ENCODE measurements at places on chromosomes 16 and 17.

DNA sequence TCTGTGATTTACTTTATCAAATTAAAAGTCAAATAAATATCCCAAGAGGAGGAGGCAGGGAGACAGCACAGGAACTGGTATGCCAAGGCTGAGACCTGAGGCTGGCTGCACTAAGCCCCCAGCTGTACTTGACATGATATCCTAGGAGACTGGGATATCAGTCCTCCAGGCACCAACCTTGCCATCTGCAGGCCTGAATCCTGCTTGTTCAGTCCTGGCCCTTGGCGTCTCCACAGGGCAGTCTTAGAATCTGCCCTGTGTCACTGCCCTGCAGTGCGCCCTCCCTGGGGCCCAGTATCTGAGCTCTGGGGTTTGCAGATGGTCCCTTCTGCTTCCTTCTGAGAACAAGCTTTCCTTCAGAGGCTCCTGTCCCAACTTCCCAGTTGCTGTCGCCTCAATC is 75.9 kb downstream of the HS3ST3A1 start:
- DNase-seq = no peak

GRCh38 chr17:46028374-46028773 is 29.3 kb downstream of the STH start:
- no peak for DNase-seq

GRCh38 chr16:65122724-65123395 is 997 bp upstream of the CDH11 start:
- no peak for DNase-seq

DNA sequence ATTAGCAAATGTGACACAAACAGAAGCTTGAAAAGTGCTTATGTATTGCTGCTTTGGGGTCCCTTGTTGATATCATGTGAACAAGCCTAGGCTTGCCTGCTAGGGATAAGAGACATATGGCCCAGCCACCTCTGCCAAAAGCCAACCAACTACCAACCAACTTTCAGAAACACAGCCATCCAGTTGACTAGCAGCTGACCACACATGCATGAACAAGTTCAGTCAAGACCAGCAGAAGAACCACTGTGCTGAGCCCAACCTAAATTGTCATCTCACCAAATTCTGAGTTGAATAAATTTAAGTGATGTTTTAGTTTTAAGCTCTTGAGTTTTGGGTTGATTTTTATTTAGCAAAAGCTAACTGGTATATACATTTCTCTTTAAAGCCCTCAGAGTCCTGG is 3.5 kb downstream of the ERN2 start:
- DNase-seq = no peak

DNA sequence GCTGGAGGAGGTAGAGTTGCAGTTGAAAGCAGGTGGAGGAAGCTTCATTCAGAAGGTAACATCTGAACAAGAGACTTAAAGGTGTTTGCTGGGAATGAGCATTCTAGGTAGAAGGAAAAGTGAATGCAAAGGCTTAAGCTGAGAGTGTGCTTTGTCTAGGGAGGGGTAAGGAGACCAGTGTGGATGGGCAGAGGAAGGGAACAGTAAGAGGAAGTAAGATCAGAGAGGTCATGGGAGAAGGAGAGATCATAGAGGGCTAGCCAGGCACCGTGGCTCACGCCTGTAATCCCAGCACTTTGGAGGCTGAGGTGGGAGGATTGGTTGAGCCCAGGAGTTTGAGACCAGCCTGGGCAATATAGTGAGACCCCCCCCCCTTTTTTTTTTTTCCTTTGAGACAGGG is 3.3 kb downstream of the STX4 start:
- DNase-seq = no peak

DNA sequence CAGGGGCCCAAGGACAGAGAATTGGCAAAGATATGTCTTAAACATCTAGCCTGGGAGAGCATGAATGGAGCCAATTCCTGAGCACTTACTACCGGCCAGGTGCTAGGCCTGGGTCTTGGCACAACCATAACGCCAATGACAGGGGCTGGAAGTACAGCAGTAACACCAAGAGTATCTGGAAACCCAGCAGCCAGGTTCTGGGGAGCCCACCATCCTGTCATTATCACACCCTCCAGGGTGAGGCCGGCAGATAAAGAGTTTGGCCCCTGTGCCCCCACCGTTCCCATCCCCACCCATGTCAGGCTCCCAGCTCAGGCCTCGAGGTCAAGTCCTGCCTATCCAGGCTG is 508 bp upstream of the TMC8 start:
- DNase-seq = no peak

GRCh38 chr16:86797700-86798099 is 219.4 kb downstream of the FOXL1 start:
- DNase-seq = no peak

- peak; percentile 88 for DNase-seq
Measured at GRCh38 chr16:46822270-46822669, 8.7 kb downstream of the C16orf87 start.

DNA sequence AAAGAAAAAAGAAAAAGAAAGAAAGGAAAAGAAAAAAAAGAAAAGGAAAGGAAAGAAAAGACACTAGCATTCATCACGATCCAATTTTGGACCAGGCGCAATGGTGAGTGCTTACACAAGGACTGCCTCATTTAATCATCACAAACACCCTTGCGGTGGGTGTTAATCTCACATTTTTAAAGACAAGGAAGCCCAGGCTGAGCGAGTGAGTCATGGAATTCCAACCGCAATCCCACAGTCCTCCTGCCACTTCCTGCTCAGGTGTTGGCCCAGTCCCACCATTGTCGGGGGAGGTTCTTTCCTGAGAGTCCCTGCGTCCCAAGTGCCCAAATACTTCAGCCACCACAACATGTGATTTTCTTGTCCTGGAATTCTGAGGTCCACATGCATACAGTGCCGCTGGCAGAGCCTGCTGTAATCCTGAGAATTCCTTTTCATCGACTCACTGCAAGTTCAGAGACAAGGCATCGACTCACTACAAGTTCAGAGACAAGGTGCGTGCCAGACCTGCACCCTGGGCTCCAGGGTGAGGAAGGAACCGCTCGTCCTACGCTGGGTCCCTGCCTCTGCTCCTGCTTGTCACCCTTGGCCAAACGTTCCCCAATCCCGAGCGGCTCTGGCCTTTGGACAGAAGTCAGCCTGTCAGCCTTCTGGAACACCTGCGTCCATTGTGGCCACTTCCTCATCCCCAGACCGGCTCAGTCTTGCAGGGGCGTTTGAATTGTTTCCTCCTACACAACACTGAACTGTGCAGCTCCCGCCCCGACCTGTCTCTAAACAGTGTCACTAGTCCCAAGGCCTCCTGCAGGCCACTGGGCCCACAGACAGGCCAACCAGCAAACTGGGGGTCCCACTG is 5.8 kb downstream of the ZG16B start:
- DNase-seq = no peak

- DNase-seq = no peak
Measured at GRCh38 chr16:20538687-20539086, 37.5 kb downstream of the ACSM2B start.

GRCh38 chr17:77842528-77843147 is 115.9 kb upstream of the TNRC6C start:
- no peak for DNase-seq

GRCh38 chr17:41633556-41634199 is 9.3 kb upstream of the KRT17 start:
- DNase-seq = no peak
